ENCODE measurements at places on chromosomes 4 and X.

DNA sequence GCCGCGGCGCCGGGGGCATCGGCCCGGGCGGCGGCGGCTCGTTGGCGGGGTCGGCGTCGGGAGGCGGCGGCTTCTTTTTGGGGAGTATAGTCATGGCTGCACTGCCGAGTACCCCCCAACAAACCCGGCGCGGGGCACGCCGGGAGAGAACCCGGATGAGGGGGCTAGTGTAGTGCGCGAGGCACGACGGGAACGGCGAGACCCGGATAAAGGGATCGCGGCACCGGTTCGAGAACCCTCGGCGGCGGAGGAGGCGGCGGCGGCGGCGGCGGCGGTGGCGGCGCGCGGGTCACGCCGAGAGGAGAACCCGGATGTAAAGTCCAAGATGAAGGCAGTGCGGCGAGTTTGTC is at the start of gene OTUD5:
OTUD5 (minus strand) TSS at position 131 of the 350 bp plus-strand sequence; CDS start at position 94, 37 bp downstream.
- peak; percentile 36 for DNase-seq

- DNase-seq = no peak
Measured at GRCh38 chrX:47583240-47583861, 1.1 kb downstream of the TIMP1 start.

DNA sequence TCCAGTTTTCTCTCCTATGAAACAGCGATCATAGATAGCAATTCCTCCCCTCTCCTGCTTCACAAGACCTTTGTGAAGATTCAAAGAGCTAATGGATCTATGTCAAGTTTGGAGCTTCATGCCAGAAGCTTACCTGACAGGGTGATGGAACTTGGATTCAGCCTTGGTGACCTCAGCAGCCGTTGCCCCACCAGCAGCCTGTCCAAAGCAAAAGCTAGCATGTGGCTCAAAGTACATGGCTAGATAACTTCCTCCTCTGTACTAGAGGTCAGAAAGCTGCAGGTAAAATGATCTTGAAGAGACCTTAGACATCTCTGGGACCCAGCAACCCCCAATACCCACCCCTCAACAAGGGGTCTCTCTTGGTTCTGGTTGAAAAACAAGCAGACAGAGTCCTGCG is 1.8 kb downstream of the RIPPLY1 start:
- DNase-seq = no peak

- DNase-seq = no peak
Measured at GRCh38 chr4:72109959-72110497, 78.2 kb downstream of the NPFFR2 start.

- no peak for DNase-seq
Measured at GRCh38 chr4:175253184-175253902, 335.2 kb downstream of the ADAM29 start.

GRCh38 chr4:140515423-140515822 is 8.5 kb upstream of the ELMOD2 start:
- DNase-seq = no peak

GRCh38 chrX:19869193-19869592 is 18.2 kb downstream of the SH3KBP1 start:
- no peak for DNase-seq

GRCh38 chr4:89482251-89482650 is 174.7 kb upstream of the GPRIN3 start:
- no peak for DNase-seq

DNA sequence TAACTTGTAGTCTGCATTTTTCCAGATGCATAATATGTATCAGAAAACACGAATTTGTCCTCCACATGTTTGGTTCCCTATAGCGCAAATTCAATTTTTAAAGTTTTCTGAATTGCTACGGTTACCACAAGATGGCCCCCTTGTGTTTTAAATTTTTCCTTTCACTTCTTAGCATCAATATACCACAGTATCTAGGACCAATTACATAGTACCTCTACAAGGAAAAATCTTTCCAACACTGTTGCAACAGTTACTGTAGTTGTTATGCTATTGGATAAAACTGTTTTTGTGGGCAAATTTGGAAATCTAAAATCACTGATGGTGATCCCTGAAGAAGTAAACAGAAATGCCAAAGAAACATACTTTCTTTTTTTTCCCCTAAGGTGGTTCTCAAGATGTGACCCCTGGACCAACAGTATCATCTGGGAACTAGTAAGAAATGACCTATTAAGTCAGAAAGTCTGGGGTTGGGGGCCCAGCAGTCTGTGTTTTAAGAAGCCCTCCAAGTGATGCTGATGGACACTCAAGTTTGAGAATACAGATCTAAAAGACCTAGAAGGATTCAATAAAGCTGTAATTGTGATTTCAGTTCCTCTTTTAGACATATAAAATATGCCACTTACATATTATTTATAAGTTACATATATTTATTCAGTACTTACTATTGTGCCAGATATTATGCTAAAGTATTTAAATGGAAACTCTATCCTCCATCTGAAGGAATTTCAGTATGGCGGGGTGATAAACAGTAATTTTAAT is 3.1 kb downstream of the ZGRF1 start:
- DNase-seq = peak; percentile 0

- no peak for DNase-seq
Measured at GRCh38 chrX:22855693-22856092, 144.1 kb upstream of the DDX53 start.

- DNase-seq = no peak
Measured at GRCh38 chrX:14243823-14244222, 214.1 kb upstream of the GEMIN8 start.

DNA sequence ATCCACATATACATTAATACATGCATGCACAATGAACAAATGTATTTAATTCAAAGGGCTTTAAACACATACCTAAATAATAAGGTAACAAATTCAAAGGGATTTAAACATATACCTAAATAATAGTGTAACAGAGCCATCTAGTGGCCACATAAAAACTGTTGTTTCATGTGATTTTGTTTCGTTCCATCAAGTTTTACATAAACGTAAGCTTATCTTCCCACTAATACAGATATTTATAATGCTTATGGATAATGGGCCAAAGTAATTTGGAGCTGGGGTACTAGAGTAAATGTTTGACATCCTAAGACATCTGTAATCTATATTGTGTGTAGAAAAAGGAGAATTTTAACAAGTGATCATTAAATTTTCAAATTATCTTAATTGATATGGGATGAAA is 82.3 kb downstream of the PRSS12 start:
- peak; percentile 1 for DNase-seq

DNA sequence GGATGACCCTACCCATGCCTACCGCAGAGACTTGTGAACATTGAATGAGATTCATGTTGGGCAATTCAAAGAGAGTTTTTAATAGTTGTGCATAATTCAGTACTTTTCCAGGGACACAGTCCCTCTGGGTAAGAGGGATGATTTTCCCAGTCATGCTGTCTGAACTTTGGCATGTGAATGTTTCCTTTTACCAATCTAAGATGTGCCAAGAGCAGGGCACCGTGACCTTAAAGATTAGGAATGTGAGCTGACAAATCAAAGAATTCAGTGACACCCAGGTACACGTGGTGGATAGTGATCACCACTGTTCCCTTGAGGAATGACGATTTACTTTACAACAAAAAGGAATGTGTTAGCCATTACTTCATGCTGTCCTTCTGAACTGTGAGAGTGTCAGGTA is 515.6 kb downstream of the PPARGC1A start:
- DNase-seq = no peak

Measured in DMS79 treated with DMSO at 0.1 percent for 48 hours (cell line).